ENCODE measurements at places on chromosomes 4 and X. TPM values are rescaled to one million over a fixed set of nuclear protein-coding genes. Genes with fewer than 3 reads are reported as not detected.

The DCAF12L1 gene
- 1.3 TPM for polyA plus RNA-seq

The DGAT2L6 gene
- polyA plus RNA-seq: not detected

The NAP1L2 gene
- 0.80 TPM for polyA plus RNA-seq

The GLRA2 gene
- 0.07 TPM for polyA plus RNA-seq

The NIPAL1 gene
- 2.9 TPM for polyA plus RNA-seq

The TMEM131L gene
- polyA plus RNA-seq: 69.6 TPM

The SPANXB1 gene
- not detected for polyA plus RNA-seq

The MAGEE2 gene
- polyA plus RNA-seq: 0.68 TPM

DNA sequence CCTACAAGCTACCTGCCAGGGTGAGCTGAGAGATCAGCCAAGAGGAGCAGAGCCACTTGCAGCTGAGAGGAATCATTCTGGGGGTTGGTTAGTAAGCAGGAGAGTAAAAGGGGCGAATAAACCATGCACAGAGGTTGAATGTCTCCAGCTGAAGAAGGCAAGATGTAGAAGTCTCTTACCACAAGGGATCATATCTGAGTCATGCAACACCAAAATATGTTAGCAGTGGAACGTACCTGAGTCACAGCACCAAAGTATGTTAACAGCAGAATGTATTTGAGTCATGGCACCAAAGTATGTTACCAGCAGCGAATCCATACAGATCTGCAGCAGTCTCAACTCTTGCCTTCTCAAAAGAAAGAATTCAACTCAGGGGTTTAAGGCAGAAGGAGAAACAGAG is 29.9 kb downstream of the C4orf51 start:
- no peak for DNase-seq

- DNase-seq: peak; percentile 84
Observed at GRCh38 chrX:105723966-105724735, 98.2 kb upstream of the NRK start.

DNA sequence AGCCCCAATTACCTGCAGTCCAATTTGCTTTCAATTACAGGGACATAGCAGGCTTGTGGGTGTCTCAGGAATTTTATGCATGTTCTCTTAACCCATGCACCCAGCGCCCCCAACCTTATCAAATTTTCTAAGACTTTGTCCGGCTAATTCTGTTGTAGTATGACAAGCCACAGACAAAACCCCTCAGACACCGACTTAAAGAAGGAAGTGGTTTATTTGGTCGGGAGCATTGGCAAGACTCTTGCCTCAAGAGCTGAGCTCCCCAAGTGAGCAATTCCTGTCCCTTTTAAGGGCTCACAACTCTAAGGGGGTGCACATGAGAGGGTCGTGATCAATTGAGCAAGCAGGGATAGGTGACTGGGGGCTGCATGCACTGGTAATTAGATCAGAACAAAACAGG is 28.7 kb upstream of the IL9R start:
- no peak for DNase-seq

- peak; percentile 96 for DNase-seq
Observed at GRCh38 chr4:26151615-26152014, 169.2 kb upstream of the RBPJ start.

- DNase-seq: no peak
Observed at GRCh38 chr4:77273412-77273811, 116.4 kb downstream of the CCNG2 start.

- DNase-seq: no peak
Observed at GRCh38 chr4:163930086-163930485, 435.6 kb downstream of the TMA16 start.

DNA sequence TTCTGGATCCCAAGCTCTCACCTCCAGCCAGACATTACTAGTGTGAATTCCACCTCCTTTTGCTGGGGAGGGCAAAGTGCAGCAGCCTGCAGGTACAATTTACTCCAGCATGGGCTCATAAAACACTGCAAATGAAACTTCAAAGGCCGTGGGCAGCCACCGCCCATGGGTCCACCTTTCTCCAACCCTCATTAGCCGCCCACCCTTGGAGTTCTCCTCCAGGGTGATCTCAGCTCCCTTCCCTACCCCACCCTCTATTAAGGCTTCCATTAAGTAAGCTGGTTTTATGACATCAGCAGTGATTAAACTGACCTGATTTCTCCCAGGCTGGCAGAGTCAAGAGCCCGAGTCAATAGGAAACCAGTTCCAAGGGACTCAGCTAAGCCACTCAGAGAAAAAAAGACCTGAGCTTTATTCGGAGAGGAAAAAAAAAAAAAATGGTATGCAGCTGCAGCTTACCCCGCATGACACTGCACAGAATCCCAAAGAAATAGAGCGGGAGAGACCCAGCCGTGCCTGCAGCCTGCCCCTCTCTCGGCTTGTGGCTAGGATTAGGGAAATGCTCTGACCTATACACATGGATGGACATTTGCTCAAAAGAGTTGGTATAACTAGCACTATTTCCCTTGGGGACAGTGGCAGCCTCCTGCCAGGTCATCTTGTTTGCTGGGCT is 319.6 kb downstream of the PTTG2 start:
- no peak for DNase-seq

GRCh38 chr4:115678425-115678941 is 565.1 kb upstream of the NDST4 start:
- no peak for DNase-seq

DNA sequence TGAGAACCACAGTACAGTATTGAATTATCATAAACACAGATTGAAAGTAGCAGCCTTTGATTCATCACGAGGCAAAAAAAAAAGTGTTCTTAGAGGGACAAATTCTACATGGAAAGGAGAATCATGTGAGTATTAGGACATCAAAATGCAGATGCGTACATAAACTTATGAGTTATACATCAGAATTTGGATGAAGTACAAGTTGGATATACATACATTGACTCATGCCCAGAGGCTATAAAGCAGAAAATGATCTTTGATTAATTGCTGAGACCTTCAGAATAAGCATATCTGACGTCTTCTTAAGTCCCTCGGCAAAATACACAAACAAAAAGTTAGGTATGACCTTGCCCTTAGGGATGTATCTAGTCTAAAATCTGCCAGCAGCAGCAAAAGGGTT is 206.4 kb downstream of the LDB2 start:
- DNase-seq: peak; percentile 86

DNA sequence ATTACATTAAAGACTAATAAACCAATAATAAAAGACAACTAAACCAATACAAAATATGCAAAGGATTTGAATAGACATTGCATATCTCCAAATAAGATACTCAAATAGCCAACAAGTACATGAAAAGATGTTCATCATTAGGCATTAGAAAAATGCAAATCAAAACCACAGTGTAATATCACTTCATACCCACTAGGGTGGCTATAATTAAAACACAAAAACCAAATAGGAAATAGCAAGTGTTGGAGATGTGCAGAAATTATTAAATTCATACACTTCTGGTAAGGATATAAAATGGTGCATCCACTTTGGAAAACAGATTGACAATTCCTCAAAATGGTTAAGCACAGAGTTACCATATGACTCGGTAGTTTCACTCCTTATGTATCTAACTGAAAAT is 860.8 kb upstream of the DIAPH2 start:
- no peak for DNase-seq

GRCh38 chr4:3706111-3706511 is 60.1 kb upstream of the ADRA2C start:
- no peak for DNase-seq

- no peak for DNase-seq
Observed at GRCh38 chr4:111776561-111776960, 368.7 kb upstream of the FAM241A start.

DNA sequence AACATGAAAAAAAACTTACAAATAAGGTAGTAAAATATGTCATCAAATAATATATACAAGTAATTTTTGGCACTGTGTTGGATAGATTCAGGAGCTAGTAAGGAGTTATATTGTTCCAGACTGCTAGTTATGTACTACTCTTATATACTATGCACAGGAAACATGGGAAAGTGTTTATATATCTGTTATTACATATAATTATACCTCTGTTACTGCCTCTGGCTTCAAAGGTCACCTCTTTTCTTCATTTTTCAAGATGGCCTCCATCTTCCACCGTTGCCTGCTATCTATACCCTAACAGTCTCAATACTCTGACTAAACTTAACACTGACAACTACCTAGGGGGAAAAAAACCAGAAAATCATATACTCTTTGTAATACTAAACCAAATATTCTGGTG is 29.5 kb downstream of the LIN54 start:
- no peak for DNase-seq

GRCh38 chrX:38694394-38694793 is 106.9 kb upstream of the MID1IP1 start:
- DNase-seq: peak; percentile 26

DNA sequence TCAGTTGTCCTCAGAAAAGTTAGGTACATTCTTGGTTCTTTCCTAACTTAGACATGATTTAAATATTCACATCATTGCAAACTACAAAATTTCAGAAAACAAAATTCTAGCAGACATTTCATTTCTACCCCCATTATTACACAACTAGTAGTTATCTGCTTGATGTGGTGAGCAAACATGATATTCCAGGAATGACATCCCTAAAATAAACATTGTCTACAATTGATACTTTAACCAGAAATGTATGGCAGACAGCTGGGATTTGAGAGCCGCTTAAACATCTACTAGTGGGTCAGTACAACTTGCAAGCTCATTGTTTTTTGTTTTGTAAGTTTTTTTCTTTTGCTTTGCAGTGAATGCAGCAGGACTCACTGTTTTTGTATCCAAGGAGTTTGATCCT is 32.1 kb upstream of the AMBN start:
- no peak for DNase-seq

DNA sequence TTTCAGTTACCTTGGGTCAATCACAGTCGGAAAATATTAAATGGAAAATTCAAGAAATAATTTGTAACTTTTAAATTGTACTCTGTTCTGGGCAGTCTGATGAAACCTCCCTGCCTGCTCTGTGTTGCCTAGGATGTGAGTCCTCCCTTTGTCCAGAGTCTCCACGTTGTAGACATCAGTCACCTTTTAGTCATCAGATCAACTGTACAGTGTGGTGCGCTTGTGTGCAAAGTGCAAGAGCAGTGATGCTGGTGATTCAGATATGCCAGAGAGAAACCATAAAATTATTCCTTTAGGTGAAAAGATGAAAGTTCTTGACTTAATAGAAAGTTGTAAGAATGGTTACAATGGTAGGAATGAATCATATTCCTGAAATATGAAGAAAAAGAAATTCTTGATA is 1.4 kb downstream of the SPATA4 start:
- no peak for DNase-seq

GRCh38 chr4:5142726-5143125 is 91.4 kb downstream of the STK32B start:
- DNase-seq: peak; percentile 58

Measured in muscle of leg (tissue), 16 donors.